ENCODE measurements at places on chromosomes 16 and 17.

GRCh38 chr16:65576631-65577030 is 454.8 kb upstream of the CDH11 start:
- DNase-seq, result no peak

DNA sequence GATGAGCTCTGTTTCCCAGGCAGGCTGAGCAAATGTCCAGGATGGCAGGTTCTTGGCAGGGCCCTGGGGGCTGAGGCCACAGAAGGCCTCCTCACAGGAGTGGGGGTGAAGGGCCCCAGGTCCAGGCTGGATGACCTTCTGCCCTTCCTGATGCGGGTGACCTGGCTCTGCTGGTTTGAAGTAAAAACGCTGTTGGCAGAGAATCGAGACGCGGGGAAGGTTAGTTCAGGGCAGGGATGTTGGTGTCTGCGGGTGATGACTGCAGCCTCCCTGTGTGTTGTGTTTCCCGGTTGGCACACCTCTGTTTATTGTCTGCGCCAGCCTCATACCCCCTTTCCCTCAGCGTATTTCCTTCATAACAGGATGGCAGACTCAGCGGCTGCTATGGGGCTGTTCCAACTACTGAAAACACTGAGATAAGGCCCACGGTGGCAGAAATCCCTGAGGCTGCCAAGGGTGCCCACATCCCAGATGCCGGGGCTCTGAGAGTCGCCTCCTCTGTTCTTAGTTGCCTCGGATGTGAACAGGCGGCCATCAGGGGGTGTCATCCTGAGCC is 104.6 kb downstream of the METRNL start:
- DNase-seq, result no peak

DNA sequence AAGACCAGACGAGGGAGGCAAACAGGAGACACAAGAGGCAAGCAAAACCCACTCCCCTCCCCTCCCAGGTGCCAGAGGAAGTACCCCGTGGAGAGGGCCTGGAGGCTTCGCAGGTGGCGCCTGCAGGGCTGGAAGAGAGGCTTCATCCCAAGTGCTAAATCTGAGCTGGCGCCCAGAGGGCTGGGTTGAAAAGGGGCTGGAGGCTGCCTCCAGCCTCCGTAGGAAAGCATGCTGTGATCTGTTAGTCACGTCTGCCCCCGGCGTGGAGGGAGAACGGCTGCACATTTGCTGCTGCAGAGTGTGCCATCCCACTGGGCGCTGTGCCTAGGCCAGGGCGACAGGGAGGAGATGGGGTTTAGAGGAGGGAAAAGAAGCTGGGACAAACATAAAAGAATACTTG is 16.9 kb downstream of the RPH3AL start:
- no peak for DNase-seq

GRCh38 chr16:47162670-47163420 is 19.1 kb upstream of the NETO2 start:
- DNase-seq, result no peak
